ENCODE measurements at places on chromosomes 1 and 21. TPM values are rescaled to one million over a fixed set of nuclear protein-coding genes. Genes with fewer than 3 reads are reported as not detected.

Gene UBASH3A
- not detected for total RNA-seq

Gene LEMD1
- 0.70 TPM for total RNA-seq

Gene ANGPTL7
- total RNA-seq, result 6.9 TPM

Gene KIF21B
- total RNA-seq, result 1.4 TPM

Gene S100A3
- total RNA-seq, result 5.2 TPM

Gene NPR1
- 39.5 TPM for total RNA-seq

Gene CCDC27
- not detected for total RNA-seq

Gene CFHR4
- not detected for total RNA-seq

Gene RUNX3
- total RNA-seq, result not detected

Gene LMOD1
- total RNA-seq, result 0.17 TPM

Gene COL11A1
- total RNA-seq, result 25.9 TPM

Gene NR0B2
- total RNA-seq, result not detected

DNA sequence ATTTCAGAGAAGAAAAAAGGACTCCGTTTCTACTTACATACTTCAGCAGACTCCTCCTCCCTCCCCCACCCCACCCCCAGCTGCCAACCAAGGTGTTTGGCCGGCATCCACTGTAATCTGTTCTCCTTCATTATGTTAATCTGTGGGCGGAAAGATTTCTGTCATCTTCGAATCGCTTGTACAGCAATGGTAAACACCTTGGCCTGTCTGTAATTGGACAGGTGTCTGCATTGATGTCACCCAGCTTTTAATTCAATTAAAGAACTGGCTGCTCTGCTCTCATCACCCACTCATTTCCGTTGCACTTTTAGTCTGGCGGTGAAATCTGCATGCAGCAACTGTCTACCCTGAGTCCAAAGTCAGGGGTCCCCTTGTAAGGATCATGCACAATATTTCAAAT lies 368.6 kb downstream of the USH2A start:
- no peak for DNase-seq

DNA sequence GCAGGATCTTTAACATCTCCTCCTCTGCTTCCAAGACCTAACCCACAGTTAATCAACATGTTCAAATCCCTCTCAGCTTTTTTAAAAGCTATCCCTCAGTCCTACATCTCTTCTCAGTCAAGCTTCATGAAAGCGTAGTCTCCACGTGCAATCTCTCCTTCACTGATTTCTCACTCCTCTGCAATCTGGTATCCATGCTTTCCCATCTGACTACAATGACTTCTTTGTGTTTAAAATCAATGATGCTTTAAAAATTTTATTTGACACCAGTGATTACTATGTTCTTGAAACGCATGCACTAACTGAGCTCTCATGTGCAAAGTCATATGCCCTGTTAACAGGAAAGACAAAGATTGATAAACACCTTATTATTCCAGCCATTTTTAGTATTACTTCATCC lies 67.5 kb upstream of the BEND5 start:
- DNase-seq, result no peak

- DNase-seq, result no peak
Observed at GRCh38 chr1:83546874-83547273, 452.1 kb downstream of the TTLL7 start.

DNA sequence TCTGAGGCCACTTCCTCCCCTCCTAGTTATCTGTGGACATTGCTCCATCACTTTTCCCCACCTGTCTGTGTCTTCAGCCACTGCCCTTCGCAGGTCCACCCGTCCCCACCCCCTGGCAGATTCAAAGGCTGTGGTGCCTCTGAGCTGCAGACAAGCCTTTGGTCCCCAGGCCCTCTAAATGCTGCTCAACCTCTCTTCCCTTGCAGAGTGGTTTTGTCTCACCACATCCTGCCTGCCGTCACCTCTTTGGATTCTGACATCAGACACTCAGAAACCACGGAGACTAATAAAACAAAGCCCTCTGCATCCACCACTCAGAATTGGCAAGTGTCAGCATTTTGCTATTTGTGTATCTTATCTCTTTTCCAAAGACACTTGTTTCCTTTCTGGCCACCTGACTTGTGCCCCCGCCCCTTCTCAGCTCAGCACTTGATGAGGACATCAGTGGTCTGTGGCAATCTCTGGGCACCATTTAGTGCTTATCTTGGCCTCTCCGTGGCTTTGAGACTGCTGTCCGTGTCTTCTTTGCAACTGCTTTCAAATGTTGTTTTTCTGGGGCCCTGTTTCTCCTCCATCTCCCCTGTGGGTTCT lies 7.7 kb downstream of the CNIH3 start:
- DNase-seq, result peak; percentile 85

- no peak for DNase-seq
Observed at GRCh38 chr1:181390410-181391077, 92.8 kb upstream of the CACNA1E start.

GRCh38 chr1:248015803-248016202 lies 2.3 kb downstream of the OR2L5 start:
- DNase-seq, result no peak

DNA sequence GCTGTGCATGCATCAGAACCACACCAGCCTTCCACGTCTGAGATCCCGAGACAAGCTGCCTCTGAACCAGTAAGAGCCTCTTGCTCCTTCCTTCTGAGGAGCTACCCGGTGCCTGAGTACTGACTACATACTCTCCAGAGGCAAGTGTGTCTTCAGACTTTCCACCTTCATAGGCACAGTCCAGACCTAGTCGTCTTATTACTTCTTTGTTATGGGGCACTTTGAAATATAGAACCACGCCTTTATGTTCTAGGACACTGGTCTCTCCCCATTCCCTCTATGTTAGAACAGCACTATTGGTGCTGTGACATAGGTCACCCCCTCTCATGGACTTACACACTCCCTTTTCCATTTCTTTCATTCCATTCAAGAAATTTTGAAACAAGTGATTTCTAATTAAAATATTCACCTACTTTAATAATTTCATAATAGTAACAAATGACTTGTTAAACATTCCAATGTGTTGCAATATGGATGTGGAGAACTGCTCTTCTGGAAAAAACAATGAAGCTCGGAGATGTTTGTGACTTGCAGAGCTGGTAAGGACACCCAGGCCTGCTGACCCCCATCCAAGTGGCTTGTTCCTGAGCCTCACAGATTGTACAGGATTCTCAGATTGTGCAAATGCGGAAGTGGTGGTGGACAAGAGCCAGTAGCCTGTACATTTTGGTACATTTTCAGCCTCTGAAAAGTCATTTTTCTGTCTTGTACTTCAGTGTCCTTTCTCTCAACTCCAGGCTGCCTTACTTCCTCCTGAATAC lies 76.1 kb upstream of the SIPA1L2 start:
- DNase-seq, result peak; percentile 44

- DNase-seq, result no peak
Observed at GRCh38 chr1:219661464-219662092, 48.7 kb upstream of the ZC3H11B start.

DNA sequence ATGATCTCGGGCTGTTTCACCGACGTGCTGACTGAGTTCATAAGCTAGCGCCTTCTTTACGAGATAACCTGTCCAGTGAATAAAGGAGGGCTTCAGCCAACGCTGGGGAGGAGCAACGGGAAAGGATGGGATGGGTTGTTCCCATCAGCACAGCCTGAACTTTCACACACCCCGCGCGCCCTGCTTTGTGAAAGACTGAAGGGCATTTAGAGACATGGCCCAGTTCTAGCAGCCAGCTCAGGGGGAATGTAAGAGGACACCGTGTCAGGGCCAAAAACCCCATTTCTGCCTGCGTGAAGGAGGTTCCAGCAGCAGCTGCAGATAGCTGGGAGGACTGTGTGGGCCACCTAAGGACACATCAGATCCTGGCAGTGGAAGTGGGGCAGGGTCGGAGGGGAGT lies 255.1 kb upstream of the RAB4A start:
- DNase-seq, result no peak

DNA sequence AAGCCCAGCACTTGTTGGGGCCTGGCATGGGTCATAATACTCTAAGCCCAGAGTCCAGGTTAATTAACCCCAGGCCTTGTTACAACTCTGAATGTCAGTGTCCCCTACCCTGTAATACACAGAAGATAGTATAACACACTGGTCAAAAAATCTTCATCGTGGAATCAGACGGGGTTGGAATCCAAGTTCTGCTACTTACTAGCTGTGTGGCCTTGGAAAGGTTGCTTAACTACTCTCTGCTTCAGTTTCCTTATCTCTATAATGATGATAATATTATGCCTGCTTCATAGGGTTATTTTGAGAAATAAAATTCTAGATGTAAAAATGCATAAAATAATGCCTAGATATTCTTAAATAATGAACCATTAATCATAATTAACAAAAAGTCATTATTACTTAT lies 77.8 kb upstream of the CTTNBP2NL start:
- DNase-seq, result no peak

DNA sequence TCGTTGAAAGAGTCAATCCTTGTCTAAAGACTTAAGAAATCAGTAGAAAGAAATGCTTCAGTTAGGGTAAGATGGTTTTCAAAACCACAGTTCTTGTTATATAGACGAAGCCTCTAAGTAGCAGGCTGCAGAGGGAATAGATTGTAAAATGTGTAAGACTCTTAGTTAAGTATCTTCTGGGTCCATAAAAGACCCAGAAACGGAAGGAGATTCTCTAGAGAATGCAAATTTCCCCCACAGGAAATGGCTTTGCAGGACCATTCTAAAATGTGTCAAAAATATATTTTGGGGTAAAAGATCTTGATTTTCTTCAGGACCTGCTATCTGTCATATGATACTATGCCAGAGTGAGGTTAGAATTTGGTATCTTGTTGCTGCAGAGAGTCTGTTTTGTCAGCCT lies 13.4 kb downstream of the OR2T1 start:
- DNase-seq, result no peak

DNA sequence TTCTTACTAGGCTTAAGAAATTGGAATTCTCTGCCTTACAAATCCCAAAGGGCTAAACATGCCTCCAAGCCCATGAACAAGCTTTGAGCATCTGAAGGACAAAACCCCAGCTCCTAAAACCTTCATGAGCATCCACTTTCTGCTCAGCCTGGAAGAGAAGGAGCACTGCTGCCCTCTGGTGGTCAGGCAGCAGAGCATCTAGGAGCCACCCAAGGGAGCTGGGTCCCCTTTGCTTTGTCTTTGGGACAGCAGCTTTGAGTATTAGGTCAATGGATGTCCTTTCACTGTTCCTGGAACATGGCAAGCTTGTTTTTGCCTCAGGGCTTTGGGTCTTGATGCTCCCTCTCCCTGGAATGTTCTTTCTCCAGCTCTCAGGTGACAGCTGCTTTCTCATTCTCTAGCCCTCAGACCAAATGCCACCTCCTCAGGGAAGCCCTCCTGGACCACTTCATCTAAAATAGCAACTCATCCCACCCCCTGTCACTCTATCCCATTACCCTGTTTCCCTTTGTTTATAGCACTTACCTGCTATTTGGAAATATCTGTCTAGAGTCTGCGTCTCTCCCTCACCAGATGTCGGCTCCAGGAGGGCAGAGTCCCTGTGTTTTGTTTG lies 25.7 kb downstream of the RAB7B start:
- peak; percentile 66 for DNase-seq

GRCh38 chr1:231527586-231528171 lies 790 bp upstream of the TSNAX start:
- DNase-seq, result no peak

- DNase-seq, result no peak
Observed at GRCh38 chr1:97163591-97164275, 442.1 kb downstream of the PTBP2 start.

DNA sequence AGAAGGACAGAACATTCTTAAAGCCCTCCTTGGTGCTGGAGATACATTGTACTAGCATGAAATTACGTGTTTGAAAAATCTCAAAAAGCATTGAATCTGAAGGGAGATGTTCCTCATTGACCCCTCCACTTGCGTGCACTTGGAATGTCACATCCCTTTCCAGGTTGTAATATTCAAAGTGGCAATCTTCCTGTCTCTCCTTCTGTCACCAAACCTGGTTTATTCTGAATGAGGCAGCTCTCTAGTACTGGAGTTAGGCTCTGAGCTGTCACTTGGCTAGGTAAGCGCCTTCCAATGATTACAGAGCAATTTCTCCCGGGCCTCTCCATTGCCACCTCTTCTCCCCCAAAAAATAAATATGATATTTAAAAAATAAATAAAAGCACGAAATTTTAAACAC lies 855 bp downstream of the DSCAM start:
- no peak for DNase-seq

DNA sequence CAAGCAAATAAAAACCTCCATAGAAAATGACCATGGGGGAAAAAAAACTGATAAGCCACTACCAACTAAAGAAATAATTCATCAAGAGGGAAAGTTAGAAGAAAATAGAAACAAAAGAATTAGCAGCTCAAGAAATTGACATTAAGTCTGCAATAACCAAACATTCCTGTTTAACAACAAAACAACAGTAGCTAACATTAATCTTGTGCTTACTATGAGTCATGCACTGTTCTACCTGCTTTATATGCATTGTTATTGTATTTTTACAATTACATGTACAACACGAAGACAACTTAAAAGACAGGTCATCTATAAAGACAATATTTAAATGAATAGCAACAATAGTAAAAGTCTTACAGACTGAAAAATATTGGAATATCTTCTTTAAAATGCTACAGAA lies 34.4 kb upstream of the LRRC7 start:
- DNase-seq, result peak; percentile 31

GRCh38 chr1:100799954-100800612 lies 80.5 kb downstream of the VCAM1 start:
- peak; percentile 11 for DNase-seq

DNA sequence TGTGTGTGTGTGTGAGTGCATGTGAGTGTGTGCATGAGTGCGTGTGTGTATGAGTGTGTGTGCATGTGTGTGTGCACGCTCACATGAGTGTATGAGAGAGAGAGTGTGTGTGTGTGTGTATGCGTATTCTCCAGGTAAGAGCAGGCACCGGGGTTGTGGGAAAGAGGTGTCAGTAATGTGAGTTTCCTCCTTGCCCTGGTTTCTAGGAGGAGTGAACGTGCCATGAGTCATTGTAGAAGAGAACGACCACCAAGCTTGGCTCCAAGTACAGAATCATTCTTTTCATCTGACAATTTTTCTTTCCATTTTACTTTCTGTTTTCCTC lies 79.1 kb downstream of the POFUT2 start:
- DNase-seq, result no peak

GRCh38 chr21:42571391-42572150 lies 57.9 kb downstream of the SLC37A1 start:
- DNase-seq, result no peak

- no peak for DNase-seq
Observed at GRCh38 chr1:206924592-206925105, 2.9 kb upstream of the FCMR start.

GRCh38 chr1:245692318-245692717 lies 537.5 kb downstream of the KIF26B start:
- DNase-seq, result no peak

DNA sequence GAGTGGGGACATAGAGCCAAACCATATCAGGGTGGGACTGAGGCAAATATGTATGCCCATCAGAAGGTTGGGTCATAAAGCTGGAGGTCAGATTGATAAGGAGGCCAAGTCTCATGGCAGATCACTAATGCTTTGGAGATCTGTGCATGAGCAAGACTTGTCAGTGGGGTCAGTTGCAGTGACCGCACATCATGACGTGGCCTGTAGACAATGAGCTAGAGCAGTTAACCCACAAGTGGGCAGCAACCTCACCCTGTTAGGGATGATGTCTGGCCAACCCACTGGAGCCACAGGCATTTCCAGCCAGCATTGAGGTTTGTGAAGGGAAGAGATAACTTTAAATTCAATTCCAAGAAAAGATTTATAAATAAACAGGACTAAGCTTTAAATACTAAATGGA lies 66.7 kb downstream of the XCL1 start:
- DNase-seq, result peak; percentile 55

All from renal cortical epithelial cell (primary cell).